ENCODE measurements at places on chromosomes 5 and 9.

DNA sequence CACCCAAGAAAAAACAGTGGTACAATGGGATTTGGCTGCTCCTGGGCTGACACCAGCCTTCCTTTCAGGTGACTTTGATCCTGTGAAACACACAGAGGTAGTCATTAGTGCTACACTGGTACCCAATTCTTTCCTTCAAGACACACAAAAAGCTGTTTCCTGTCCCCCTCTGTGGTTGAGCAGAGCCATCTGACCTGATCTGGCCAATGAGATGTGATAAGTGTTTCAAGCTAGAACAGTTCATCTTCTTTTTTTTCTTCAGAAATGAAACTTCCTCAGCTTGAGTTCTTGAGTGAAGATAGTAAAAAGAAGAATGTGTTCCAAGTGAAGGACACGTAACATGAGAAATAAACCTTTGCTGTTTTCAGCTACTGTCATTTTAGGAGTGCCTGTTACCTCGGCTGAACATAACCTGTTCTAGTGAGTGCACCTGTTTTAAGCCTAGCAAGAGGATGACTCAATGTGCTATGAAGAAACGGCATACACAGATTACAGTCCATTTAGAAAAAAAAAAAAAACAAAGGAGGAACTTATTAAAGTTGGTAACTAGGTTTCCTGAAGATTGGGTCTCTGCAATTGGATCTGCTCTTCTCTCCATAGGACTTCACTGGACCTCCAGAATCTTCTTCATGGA lies 287.8 kb downstream of the GAS1 start:
- DNase-seq = no peak

- DNase-seq = peak; percentile 90
Measured at GRCh38 chr9:104747565-104748358, at the start of gene NIPSNAP3A. Gene NIPSNAP3A (plus strand): TSS chr9:104747683. CDS start chr9:104747793, 110 bp downstream.

DNA sequence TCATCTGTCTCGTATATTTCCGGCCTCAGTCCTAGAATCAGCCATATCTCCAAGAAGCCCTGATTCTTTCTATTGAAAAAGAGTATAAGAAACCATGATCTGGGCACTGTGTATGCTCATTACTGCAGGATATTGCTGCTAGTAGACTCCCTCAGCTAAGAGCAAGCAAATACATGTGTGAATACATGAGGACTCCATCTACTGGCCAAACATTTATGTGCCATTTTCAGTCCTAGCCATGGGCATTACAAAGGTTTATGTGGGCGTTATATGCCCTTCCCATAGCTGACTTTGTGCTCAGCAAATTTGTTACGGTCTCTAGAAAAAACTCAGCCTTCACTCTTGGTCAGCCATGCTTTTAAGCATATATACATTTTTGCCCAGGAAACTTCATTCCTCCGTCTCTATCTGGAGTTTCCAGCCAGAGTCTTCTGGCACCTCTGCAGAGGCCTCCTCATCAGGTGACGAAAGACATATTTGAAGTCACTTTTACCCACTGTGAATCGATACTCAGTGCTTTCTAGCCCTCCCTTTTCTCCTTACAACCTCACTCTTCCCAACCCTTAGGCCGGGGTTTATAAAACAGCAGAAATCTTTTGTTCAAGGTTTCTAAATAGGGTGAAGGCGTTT lies 1495.6 kb upstream of the CDH6 start:
- DNase-seq = no peak

- DNase-seq = peak; percentile 47
Measured at GRCh38 chr5:76367623-76368371, 35.3 kb upstream of the IQGAP2 start.

GRCh38 chr9:126722922-126723806 lies 81.7 kb upstream of the ZBTB43 start:
- peak; percentile 83 for DNase-seq

GRCh38 chr5:138946241-138946623 lies 71.1 kb upstream of the LRRTM2 start:
- DNase-seq = no peak

DNA sequence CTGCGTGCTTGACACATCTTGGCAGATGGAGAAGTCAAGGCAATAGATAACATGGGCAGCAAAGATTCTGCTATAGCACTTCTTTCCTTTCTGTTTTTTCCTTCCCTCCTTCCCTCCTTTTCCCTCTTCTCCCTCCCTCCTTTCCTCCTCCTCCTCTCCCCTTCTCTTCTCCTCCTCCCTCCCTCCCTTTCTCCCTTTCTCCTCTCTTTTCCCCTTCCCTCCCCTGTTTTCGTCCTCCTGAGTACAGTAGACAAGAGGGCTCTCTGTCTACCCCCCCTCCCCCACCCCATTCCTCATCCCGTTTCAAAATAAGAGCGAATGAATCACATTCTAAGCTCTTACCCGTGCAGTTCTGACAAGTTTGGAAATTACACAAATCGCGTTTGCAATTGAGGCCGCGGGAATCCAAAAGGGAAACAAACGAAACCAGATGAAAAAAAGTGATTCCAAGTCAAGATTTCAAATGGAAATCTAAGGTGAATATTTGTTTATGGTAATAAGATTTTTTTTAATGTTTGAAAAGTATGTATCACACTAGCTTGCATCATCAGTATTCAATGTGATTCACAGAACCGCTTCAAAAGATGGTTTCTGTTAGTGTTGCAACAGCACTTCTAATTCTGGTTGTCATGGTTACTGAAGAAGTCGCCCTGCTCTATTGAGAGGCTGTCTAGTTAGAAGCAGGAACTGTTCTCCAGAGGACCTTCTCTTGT lies 1.3 kb downstream of the NIM1K start:
- peak; percentile 61 for DNase-seq

DNA sequence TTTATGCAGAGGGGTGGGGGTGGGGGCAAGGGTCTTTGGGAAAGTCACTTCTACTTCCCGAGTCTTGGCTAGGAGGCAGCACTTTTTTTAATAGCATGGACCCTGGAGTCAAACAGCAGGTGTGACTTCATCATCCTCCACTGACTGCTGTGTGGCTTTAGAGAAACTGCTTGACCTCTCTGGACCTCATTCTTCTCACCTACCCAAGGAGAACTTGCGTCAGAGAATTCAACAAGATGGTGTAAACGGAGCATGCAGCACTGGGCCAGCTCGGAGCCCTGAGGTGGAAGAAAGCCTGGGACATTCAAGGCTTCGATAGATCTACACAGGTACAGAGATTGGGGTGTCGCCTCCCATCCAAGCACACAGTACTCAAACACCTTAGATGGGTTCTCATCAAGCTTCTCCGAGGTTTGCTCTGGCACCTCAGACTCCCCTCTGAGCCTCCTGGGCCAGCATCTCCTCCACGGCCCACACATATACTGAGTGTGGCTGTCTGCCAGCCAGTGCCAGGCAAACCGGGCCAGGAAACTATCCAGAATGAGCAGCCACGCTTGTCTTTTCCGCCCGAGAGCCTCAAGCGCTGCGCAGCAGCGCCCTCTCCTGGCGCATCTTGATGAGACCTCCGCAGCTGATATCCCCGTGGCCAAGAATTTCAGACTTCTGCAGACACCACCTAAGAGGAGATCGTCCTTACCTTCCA lies 4.6 kb upstream of the SLC25A48 start:
- peak; percentile 70 for DNase-seq

DNA sequence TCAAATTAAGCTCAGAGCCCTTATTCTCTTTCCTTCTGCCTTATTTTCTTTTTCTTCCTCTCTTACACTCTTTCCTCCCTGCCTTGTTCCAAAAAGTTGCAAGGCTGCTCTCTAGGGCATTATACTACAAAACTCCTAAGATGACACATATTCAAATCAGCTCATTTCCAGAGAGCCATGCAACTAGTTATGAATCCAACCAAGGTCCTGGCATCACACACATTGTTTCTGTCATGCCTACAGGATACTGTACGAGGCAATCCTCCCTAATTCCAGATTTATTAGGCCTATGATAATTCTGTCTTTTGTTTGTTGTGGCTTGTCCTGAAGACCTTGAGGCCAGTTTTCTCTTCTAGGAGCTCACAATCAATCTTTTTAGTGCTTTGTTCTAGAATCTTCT lies 87.0 kb upstream of the TBCA start:
- DNase-seq = no peak

- DNase-seq = no peak
Measured at GRCh38 chr5:14732991-14733390, 68.5 kb downstream of the OTULIN start.

DNA sequence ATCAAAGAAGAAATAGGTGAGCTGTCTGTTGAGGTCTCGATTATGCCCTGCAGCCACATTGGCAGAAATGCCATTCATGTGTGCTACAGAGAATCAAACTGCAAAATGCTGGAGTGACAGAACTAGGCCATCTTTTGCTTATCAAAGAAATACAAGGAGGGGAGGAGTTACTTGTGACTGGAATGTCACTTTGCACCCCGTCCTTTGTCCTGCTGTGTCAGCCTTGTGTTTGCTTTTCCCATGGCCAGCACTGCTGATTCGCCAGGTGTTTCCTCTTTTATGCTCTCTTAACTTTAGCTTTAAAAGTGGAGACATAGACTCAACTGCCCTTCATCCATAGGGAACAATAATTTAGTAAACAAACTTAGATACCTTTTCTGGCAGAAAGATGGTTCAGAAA lies 54.3 kb downstream of the SLC46A2 start:
- DNase-seq = no peak

DNA sequence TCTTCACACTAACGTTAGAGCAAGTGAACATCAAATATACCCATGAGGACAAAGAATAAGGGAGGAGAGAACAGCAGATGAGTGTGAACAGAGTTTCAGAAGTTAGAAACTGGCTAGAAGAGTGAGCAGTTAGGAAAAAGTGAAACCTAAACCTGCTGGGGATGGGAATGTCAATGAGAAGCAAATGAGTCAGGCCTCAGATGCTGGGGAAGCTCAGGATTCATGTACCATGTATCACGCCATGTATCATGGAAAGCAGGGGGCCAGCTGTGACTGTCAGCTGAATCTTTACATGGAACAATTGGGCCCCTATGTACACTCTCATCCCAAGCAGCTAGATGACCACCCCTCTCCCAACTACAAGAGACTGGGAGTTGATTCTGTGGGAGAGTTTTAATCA lies 16.2 kb downstream of the GDF9 start:
- DNase-seq = no peak

DNA sequence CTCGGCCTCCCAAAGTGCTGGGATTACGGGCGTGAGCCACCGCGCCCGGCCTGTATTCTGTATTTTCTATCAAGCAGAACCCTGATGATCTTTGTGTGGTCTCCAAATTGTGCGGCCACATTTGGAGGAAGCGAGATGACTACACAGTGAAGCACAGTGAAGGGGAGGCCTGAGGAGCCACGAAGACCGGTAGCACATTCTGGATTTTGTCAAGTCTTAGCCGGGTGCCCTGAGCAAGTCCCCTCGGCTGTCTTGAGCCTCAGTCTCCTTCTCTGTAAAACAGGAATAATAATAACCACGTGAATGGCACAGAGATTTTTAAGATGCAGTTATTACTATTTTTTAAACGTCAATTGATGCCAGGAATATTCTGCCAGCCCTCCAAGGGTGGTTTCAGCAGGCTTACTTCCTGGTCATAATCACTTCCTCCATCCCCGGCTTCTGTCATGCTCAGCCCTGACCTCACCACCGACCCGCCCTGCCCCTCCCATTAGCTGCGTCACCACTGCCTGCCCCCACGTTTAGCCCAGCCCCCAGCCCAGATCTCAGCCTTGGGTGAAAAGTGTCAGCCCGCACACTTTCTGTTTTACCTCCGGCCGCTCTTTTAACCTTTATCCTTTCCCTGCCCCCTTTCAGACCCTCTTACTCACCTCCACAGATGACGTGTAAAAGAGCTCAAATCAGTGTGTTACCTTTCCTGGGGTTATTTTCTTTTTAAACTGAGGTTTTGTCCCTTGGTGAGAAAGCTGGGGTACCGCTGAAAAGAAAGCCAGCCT lies 27.0 kb upstream of the ERGIC1 start:
- DNase-seq = peak; percentile 98

DNA sequence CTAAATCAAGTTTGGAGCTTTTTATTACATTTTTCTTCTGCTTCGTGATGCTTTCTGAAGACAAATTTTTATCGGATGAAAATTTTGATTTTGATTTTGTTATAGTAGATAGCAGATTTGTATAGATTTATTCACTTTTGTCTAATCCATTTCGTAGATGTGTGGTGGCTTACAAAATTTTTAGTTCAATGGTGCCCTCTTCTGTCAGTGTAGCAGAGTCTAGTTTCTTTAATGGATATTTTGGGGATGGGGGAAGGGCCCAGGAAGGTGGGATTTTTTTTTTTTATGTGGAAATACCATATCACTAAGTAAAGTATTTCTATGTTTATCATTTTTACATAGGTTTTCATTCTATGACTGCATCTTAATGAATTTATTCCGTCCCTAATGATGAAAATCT lies 259.9 kb upstream of the TARS1 start:
- no peak for DNase-seq

GRCh38 chr9:138104251-138105122 lies 226.9 kb downstream of the CACNA1B start:
- no peak for DNase-seq

- DNase-seq = no peak
Measured at GRCh38 chr9:134328841-134329575, 2.8 kb downstream of the RXRA start.

- DNase-seq = no peak
Measured at GRCh38 chr5:61491861-61492260, 159.8 kb downstream of the ZSWIM6 start.

GRCh38 chr5:116068028-116068632 lies 16.7 kb upstream of the COMMD10 start:
- peak; percentile 63 for DNase-seq

DNA sequence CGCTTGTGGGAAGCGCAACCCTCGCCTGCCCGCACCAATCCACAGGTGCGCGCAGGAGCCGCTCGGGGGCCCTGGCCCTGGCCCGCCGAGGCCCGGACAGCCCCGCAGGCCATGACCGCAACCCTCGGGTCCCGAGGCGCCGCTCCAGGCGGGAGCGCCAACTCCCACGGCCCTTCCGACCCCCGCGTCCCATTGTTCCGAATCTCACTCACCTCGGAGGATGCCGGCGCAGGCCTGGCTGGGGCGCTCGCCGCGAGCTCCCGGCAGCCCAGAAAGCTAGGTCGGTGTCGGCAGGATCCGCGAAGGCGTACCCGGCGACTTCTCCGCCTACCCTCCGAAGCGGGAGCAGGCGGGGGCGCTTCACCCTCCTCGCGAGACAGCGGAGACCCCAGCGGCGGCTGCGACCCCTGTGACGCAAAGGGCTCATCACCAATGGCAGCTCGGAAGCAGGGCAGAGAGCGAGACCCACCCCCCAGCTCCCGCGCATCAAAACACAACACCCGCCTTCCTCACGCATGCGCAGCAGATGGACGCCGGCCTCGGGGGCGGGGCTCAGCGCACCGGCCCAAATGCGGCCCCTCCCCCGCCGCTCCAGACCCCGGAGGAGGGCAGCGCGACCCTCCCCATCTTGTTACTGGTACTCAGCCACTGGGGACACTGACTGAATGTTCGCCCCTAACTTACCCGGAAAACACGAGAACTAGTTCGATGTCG lies 1.4 kb upstream of the SMIM27 start:
- peak; percentile 95 for DNase-seq

GRCh38 chr5:126449751-126450271 lies 26.6 kb downstream of the GRAMD2B start:
- DNase-seq = peak; percentile 85

- no peak for DNase-seq
Measured at GRCh38 chr5:108769352-108769751, 21.7 kb downstream of the FER start.

- DNase-seq = no peak
Measured at GRCh38 chr9:5042661-5043178, 57.6 kb downstream of the JAK2 start.

GRCh38 chr5:139655727-139656271 lies 7.7 kb downstream of the CXXC5 start:
- no peak for DNase-seq
